ENCODE measurements at places on chromosomes 4 and X. TPM values are rescaled to one million over a fixed set of nuclear protein-coding genes. Genes with fewer than 3 reads are reported as not detected.
A peak's percentile ranks its signal among the peaks of the same experiment; 100 is the strongest.

The GLRA3 gene
- total RNA-seq = 3.9 TPM

DNA sequence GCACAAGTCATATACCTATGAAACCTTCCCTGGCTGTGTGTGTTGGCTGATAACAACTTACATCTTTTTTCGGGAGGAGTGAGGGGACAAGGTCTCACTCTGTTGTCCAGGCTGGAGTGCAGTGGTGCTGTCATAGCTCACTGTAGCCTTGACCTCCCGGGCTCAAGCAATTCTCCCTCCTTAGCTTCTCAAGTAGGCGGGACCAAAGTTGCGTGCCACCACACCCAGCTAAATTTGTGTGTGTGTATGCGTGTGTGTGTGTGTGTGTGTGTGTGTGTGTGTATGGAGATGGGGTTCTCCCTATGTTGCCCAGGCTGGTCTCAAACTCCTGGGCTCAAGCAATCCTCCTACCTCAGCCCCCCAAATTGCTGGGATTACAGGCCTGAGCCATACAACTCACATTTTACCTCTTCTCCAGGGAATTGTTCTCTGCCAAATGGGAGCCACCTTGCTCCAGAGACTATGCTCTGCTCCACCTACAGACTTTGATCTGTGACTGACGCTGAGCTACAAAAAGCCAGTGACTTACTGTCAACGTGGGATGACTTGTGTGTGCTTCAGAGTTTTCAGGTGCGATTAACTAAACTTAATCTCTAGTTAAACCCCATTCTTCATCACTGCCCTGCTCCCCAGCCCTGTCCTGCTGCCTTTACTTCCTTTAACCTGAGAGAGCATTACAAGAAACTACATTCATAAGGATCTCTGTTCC, 2.0 kb upstream of the BEX4 start:
- no peak for ATAC-seq

DNA sequence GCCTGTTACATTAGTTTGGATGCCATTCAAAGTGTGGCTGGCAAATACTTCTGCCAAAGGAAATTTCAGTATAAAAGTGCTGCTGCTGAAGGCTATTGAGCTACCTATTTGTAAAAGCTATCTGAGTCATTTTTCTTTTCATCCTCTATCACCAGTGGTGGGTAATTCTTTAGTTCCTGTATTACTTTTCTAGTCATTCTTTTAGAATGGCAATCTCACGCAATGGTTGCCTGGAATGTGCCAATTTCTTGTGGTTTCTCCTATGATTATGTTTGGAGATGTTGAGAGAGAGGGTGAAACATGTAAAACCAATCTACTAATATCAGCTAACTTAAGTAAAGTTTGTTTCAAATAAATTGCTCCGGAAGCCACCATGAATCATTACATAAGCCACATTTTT, 685.0 kb downstream of the RAPGEF2 start:
- ATAC-seq = no peak

The S100P gene
- total RNA-seq = 3.0 TPM

DNA sequence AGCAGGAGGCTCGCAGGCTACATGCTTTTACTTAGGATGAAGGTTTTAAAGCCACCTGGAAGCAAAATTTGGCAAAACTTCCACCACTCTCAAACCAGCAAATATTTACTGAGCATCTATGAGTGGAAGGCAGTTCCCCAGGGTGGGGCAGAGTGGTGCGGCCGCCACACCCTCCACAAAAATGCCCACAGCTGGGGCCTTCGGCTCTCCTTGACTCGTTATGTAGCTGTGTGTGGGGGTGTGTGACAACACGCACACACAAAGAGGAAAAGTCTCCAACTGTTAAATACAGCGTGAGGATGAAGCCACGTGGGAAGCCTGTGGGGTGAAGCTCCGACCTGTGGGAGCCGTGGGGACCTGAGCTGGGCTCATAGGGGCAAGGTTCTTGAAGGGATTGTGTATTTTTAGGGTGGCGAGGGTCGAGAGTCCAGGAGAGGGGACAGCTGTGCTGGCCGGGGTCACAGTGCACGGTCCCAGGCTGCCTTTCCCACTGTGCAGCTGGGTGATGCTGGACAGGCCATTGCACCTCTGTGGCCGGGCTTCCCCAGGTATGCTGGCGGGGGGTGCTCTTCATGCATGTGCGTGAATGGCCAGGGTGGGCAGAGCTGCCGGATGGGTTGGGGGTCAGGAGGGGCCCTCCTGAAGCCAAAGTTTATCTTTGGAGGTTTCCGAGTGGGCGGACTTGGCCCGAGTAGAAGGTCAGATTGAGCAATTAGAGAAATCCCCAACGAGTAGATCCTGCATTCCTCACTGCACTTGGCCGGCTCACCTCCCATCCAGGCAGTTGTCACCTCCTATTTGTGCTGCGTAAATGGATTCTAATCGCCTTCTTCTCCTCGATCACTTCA, 25.4 kb downstream of the SORCS2 start:
- ATAC-seq = peak; percentile 80

DNA sequence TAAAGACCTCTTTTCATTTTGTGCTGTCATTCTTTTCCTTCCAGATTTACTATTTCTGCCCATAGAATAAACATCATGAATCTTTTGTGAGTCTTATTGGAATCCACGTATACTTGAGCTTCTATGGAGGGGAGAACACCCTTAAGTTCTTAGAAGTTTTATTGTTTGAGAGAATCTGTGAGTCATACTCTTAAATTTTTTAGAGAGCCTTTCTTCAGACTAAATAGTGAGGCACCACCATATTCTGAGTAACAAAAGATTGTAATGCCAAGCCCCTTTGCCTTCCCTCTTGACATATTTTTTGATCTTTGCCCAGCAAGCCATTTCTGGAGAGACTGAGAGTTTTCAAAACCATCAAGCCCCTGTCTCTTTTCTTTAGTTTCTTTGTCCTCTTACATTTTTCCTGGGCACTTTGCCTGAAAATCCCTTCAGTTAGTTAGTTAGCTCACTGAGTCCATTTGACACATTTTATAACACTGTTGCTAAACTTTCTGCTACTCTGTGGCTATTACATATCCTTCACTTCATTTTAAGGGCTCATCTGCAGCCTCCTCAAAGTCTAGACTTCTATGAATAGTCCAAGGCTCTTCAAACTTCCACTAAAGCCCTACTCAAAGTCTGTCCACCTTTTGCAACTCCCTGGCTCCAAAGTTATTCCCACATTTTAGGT, 65.3 kb upstream of the NDUFC1 start:
- ATAC-seq = no peak

- ATAC-seq = no peak
Observed at GRCh38 chr4:56803471-56803870, 18.0 kb downstream of the SPINK2 start.

The TBX22 gene
- not detected for total RNA-seq

DNA sequence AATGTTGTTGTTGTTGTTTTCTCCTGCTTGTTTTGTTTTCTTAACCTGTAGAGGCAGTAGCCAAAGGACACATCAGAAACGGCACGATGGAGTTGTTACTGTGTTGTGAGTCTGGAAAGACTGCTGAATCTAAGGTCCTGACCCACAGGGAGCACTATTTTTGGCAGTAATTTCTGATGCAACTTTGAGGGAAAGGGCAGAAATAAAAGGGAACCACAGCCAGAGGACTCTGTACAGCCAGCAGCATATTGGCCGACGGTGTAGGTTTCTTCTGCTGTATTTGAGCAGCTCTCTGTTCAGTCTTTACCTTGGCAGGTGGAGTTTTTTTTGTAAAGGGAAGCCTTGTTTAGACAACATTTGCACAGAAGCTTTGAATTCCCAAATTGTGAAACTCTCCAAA, 203.0 kb upstream of the GPR101 start:
- ATAC-seq = no peak

Data from motor neuron (in vitro differentiated cells).